ENCODE measurements at places on chromosomes 1 and 21.

DNA sequence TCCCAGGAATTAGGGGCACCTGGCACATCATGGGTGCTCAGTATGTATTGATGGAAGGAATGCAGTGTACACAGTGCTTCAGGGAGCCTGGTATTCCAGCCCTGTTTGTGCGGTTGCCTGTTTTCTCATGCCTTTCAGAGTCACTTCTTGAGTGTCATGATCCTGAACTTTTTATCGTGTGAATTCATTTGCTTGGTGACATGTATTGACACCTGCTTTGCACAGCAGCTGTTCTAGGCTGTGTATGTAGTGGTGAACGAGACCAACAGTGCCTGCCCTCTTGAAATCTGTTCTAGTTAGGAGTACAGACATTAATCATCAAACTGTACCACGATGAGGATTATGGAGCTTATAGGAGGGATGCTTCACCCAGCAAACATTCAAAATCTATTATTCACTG lies 6.1 kb downstream of the HTR6 start:
- no peak for DNase-seq

DNA sequence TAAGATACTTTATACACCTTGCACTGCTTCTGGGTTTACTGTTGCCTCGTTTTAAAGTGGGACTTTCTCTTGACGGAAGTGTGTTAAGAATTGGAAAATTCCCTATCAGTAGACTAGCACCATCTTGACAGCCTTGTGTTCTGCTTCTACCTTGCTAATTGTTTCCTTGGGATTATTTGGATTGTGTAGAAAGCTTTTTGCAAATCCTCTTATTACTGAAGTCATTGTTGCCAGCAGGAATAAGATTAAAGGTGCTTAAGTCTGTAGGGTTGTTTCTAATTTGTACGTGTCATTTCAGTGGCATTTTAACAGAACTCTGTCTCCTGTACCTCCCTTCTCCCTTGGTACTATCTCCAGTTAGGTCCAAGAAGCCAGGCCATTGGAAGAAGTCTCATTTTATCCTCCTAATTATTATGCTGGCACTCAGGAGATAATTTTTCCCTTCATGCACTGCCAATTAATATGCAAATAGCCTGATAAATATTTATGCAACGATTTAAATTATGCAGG lies 107.7 kb downstream of the POU2F1 start:
- DNase-seq = no peak

DNA sequence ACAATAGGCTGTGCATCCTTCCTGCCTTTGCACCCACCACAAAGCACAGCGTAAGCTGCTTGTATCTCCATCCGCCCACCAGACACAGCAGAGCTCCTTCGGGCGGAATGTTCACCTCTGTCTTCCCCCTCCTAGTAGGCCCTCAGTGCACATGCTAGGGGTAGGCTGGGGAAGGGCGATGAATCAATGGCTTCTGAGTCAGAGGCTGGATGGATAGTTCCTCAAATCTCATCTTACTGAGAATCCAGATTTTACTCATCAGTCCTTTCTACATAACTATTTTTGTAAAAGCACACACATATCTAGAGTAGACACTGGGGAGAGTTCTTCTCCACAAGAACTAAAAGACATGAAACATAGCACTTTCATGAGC lies 73.8 kb downstream of the BCAR3 start:
- peak; percentile 29 for DNase-seq

DNA sequence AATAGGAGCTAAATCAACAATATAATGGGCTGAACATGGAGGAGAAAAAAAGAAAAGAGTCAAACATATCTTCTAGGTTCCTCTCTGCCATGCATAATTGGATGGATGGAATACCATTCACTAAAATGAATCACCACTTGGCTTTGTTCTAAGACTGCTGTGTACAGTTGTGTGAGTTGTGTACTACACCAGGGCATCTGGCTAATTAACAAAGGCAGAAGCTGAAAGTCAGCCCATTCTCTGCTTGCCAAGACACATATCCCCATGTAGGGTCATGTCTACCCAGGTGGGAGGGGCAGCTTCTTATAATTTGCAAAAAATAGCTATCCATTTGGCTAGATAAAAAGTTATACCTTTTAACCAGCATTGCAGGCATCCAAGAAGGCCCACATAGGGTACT lies 21.0 kb downstream of the JUN start:
- DNase-seq = no peak

DNA sequence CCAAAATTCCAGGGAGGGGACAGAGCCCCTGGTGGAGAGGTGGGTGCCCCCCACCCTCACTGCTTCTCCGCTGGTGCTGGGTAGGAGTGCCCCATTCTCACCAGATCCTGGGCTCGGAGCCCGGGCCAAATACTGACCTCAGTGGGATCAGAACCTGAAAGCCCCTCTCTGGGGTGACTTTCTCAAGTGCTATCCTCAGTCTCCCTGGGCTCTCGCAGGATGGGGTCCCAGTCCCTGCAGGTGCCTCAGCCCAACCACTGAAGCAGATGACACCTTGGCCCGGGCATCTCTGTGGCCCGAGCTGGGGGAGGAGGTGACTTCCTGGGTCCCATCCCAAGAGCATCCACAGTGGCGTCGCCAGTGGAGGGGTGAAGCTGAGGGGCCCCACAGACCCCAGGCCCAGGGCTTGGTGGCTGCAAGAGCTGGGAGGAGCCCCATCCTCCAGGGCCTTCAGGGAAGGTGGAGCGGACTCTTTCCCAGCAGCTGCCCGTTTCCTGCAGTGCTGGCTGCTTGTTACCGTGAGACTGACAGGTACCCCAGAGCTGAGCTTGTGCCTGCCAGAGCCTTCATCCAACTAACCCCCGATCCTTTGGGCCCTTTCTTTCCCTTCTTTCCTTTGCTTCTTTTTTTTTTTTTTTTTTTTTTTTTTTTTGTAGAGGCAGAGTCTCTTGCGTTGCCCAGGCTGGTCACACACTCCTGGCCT lies 3.9 kb upstream of the FNDC10 start:
- no peak for DNase-seq

GRCh38 chr1:27154469-27154990 lies 395 bp downstream of the SLC9A1 start:
- DNase-seq = no peak

GRCh38 chr1:156864796-156865195 lies 4.1 kb downstream of the NTRK1 start:
- no peak for DNase-seq

DNA sequence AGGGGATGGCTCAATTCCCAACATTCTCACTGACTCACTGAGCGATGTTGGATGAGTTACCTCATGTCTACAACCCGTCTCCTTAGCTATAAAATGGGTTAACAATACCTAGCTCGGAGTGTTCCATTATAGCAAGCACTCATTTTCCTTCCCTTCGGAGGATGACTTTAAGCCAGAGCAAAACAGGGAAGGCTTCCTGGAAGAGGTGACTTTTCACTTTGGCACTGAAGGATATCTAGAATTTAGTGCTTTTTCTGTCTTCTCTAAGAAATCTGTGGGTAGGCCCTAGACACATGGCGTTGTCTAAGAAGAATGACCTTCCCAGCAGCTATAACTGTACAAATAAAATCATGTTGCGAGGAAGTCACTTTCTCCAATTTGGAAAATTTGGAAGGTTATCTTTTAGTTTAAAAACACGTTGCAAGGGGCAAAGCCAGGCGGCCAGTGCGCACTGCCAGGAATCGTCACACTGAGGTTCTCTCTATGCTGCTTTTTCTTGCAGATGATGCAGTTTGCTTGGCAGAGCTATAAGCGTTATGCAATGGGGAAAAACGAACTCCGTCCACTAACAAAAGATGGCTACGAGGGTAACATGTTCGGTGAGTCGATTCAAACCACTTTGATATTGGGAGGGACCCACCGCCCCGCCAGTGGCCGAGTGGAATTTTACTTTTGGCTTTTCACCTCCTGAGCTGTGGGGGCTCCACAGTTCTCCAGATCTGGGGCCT lies 69.5 kb downstream of the MAN1C1 start:
- no peak for DNase-seq

DNA sequence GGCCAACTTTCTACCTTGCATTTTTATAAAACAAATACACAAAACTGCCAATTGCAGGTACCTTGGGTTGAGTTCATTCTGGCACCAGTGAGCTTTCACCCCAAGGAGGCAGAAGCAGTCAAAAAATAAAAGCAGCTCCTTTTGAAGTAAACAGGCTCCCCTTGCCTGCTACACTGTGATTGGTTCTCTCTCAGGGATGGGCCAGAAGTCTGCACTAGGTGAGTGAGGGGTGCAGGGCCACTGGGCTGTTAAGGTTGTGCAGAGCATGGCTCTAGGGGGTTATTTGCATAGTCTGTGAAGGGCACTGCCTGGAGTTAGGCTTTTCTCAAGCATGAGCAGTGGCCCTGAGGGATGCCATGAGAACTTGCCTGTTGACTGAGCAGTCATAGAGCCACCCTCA lies 39.1 kb downstream of the AKNAD1 start:
- no peak for DNase-seq

- DNase-seq = peak; percentile 42
Observed at GRCh38 chr1:202192770-202193613, 607 bp upstream of the LGR6 start.

DNA sequence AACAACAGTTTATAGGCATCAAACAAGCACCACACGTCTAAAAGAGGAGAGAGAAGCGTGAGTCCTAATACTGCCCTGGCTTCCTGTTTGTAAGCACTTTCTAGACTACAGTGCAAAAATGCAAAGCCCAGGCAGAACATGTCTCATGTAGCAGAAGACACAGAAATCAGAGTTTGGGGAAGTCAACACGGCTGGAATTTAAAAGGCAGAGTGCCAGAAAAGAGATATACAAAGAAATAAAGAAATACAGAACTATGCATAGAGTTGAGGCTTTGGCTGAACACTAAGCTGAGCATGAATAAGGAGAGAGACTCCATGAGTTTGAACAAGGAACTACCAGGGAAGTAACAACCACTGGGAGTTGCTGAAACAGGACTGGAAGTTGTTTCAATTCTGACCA lies 566.6 kb upstream of the NR5A2 start:
- DNase-seq = no peak

DNA sequence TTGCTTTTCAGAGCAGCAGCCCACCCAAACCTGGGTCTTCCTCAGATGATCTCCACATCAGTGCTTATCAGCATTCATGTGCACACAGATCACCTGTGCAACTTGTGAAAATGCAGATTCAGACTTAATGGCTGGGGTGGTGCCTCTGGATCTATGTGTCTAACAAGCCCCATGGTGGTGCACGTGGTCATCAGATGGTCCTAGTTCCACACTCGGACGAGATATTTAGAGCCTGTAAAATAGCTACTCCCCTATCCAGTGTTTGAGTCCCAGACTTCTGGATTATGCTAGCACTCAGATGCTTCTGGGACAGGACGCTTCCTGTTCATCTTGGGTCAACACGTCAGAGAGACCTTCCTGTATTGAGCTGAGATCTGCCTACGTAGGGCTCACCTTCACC lies 114.2 kb downstream of the LIPI start:
- DNase-seq = no peak

DNA sequence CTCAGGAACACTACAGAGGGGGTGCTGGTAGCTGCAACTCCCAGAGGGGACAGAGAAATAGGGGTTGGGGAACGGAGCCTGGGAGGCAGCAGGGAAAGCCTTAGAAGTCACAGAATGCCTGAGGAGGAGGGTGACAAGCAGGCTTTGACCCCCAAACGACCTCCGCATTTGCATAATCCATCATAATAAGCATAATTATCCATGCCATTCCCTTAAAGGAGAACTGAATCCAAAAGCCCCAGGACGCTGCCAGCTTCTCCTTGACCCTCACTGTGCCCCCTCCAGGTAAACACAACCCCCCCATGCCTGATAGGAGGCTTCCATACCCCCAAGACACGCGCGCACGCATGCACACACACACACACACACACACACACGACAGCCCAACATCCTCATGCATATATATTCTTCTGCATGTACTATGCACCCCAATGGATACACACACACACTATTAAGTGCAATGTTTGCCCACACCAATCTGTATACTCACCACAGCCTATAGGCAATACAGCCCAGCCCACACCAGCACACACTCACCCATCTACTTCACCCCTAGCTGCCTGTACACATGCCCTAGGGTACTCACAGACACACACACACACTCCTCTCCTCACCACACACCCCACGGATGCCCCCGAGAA lies 27.8 kb downstream of the SDC3 start:
- no peak for DNase-seq

- no peak for DNase-seq
Observed at GRCh38 chr1:208423526-208423925, 179.3 kb upstream of the PLXNA2 start.

Data from amniotic stem cell (primary cell).